ENCODE measurements at places on chromosomes 5 and 9. TPM values are rescaled to one million over a fixed set of nuclear protein-coding genes. Genes with fewer than 3 reads are reported as not detected.

TSSK1B gene
- not detected for total RNA-seq

PCSK1 gene
- total RNA-seq: not detected

PCDHB15 gene
- not detected for total RNA-seq

AJM1 gene
- total RNA-seq: 3.9 TPM

PLAC8L1 gene
- 0.46 TPM for total RNA-seq

ARHGEF28 gene
- not detected for total RNA-seq

ANKRD20A1 gene
- not detected for total RNA-seq

CTXN3 gene
- not detected for total RNA-seq

DIAPH1 gene
- total RNA-seq: 213 TPM

SPINK6 gene
- not detected for total RNA-seq

IL5 gene
- 17.6 TPM for total RNA-seq

VCP gene
- 315 TPM for total RNA-seq

FAM221B gene
- total RNA-seq: not detected

PRSS3 gene
- 1.3 TPM for total RNA-seq

TRIP13 gene
- 43.4 TPM for total RNA-seq

CTSV gene
- 0.36 TPM for total RNA-seq

PLPP7 gene
- total RNA-seq: 0.15 TPM

TRPM3 gene
- total RNA-seq: not detected

RNF14 gene
- 47.8 TPM for total RNA-seq

DRD1 gene
- not detected for total RNA-seq

MRNIP gene
- total RNA-seq: 21.2 TPM

KIAA1958 gene
- 7.8 TPM for total RNA-seq

BARHL1 gene
- total RNA-seq: not detected

HAND1 gene
- total RNA-seq: not detected

FAM170A gene
- total RNA-seq: not detected

RASEF gene
- total RNA-seq: not detected

SPATA31A3 gene
- not detected for total RNA-seq
